T-helper 2 cell (primary cell): ENCODE measurements at places on chromosomes 13 and 19.

- peak; percentile 20 for DNase-seq
Measured at GRCh38 chr13:73059460-73060250, 850 bp downstream of the KLF5 start.

GRCh38 chr19:41564515-41565378 is 11.2 kb upstream of the CEACAM21 start:
- no peak for DNase-seq

DNA sequence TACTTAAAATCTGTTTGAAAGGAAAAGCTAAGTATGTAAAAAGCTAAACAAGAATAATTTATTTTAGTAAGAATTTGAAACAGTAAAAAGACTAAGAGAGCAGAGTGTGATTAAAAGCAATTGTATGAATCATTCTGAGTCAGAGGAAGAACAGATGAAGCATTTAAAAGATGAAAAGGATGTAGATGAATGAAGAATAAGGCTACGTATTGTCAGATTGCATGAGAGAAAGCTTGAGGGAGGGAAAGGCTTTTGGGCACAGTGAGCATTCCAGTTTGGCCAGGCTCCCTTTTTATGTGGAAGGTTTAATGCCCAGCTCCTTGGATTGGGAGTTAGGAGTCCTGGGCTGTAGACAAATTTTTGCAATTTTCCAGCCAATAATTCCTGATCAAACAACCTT is 117.7 kb downstream of the FREM2 start:
- DNase-seq: no peak

GRCh38 chr13:25827831-25828465 is 223.9 kb downstream of the SHISA2 start:
- no peak for DNase-seq

DNA sequence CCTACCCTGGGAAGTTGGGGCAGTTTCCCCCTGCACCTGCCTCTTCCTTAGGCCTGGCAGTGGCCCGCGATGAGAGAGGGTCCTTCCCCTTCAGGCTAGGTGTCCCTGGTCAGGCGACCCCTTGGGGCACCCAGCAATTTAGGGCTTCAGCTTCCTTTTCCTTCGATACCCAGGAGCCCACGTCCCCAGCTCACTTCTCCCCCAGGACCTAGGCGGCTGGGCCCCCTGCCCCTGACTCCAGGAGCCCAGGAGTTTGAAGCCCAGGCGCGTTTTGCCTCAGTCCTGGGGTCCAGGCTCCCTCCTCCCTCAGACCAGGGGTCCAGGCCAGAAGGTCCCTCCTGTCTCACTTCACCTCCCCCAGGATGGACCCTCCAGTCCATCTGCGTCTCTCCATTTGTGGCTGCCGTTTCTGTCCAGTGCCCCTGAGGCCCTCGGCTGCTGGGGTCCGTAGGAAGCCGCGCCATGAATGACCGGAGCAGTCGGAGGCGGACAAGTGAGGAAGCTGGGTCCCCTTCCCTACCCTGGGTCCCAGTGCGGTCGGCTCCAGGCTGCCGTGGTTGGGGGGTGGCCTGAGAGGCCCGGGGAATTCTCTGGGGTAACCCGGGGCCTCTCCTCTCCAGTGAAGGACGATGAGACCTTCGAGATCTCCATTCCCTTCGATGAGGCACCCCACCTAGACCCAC is 714 bp downstream of the CCDC106 start:
- no peak for DNase-seq

GRCh38 chr13:76741046-76741445 is 145.2 kb downstream of the KCTD12 start:
- DNase-seq: no peak

DNA sequence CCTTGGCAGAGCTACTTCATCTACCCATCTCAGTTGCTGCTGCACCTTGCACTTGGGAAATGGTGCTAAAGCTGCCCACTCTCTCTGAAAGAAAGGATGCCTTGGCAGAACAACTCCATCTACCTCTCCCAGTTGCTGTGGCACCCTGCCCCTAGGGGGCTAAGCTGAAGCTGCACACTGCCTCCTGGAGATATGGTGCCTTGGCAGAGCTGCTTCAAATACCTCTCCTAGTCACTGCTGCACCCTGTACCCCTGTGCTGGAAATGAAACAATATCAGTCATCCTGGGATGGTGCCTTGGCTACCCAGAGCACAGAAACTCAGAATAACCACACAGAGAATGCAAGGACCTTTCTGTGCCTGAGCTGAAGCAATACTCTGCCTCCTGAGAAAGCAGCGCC is 615.8 kb downstream of the DIAPH3 start:
- no peak for DNase-seq

DNA sequence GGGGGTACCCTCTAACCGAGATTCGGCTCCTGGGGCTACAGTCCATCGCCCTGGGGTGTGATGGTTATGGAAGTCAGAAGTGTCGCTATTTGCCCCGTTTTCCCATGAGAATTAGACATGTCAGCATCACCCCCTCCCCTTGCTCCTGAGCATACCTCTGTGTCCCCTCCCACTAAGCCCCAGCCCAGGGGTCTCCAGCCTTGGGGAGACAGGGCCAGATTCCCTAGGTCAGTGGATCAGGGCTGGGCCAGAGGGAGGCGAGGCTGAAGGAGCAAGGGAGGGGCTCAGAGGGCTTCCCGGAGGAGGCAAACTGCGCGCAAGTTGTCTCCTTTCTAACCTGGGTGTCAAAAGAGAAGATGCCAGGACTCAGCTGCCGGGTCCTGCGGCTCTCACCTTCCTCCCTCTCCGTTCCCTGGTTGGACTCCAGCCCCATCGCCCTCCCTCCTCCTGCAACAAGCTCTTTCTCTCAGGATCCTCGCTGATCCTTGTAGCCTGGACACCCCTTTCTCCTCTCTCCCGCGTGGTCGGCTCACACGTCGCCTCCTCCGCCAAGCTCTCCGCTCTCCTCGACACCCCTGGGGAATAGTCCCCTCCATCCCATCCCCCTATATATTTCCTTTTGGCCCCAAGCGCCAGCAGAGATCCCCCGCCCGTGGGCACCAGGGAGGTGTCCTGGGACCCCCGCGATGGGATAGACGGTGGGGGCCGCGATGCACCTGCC is 459 bp upstream of the TMEM59L start:
- no peak for DNase-seq

DNA sequence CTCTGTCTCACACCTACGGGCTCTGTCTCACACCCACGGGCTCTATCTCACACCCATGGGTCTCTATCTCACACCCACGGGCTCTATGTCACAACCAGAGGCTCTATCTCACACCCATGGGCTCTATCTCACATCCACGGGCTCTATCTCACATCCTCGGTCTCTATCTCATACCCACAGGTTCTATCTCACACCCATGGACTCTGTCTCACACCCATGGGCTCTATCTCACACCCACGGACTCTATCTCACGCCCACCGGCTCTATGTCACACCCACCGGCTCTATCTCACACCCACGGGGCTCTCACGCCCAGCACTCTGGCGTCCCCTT is 73.9 kb downstream of the COL4A2 start:
- no peak for DNase-seq

GRCh38 chr19:6038634-6039405 is 60.9 kb upstream of the RANBP3 start:
- DNase-seq: no peak

- DNase-seq: no peak
Measured at GRCh38 chr19:57438925-57439324, 3.8 kb downstream of the ZNF749 start.

GRCh38 chr19:38224014-38224862 is at the start of gene DPF1:
TSS of gene DPF1 (minus strand) at chr19:38224222. CDS start at chr19:38224142, 80 bp downstream.
- peak; percentile 48 for DNase-seq

DNA sequence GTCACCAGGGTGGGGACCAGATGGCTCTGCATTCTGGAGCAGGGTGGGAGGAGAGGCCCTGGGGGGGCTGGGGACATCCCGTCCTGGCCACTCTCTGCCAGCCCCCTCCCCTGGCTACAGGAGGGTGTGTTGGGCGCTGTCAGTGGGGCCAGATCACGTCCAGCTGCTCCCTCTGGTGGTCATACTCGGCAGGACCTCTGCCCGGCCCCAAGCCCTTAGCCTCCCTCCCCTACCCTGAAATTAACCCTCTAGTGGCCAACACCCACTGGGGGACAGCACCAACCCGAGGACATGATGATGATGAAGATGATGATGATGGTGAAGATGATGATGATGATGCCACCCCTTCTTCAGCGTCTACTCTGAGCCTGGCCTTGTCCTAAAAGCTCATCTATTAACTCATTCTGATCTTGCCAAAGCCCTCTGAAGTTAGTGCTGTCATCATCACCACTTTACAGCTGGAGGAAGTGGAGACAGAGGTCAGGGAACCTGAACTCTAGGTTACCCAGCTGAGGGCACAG is 590 bp upstream of the LGI4 start:
- peak; percentile 19 for DNase-seq

GRCh38 chr13:109880371-109881346 is 94.3 kb upstream of the IRS2 start:
- no peak for DNase-seq

GRCh38 chr19:8601796-8602195 is 8.7 kb downstream of the ADAMTS10 start:
- no peak for DNase-seq

- no peak for DNase-seq
Measured at GRCh38 chr13:80149736-80150135, 191.2 kb downstream of the SPRY2 start.

DNA sequence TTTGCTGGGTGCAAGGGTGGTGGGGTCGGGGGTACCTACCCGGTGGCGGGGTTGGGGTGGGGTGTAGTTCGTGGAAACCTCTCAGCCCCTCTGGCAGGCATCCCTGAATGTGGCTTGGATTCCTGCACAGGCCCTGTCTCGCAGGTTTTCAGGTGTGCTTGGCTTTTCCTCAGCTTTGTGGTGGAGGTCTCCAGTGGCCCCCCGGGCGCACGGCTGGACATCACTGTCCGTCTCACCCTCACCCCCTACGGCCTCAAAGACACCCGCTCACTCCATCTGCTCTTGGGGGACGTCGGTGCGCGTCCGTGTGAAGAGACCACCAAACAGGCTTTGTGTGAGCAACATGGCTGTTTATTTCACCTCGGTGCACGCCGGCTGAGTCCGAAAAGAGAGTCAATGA is 44.3 kb downstream of the ZNF146 start:
- DNase-seq: no peak

GRCh38 chr19:55820037-55820436 is 11.8 kb downstream of the NLRP11 start:
- no peak for DNase-seq

DNA sequence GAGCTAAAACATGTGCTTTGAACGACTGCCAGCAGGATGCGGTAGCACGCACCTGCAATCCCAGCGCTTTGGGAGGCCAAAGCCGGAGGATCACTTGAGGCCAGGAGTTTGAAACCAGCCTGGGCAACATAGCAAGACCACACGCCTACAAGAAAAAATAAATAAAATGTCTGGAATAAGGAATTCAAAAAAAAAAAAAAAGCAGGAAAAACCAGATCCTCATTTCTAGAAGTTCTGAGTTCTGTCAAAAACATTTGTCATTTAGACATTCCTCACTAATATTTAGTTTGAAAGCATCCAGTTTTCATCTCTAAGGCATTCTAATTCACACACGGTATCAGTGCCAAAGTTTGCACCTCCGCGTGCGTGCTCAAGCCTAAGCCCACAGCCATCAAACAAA is 36.9 kb upstream of the USE1 start:
- no peak for DNase-seq

DNA sequence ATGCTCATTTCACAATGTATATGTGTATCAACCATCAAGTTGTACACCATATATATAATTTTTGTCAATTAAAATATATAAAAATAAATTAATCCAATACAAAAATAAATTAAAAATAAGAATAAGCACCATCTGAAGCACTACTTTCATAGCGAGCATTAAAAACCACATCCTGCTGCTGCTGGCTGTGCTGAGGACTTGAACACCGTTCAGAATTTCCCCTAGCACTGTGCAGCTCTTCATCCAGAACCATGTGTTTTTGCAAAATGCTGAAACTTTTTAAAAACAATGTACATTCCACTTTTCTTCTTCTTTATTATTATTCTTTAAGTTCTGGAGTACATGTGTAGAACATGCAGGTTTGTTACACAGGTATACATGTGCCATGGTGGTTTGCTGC is 40.0 kb upstream of the FOXO1 start:
- peak; percentile 70 for DNase-seq

- peak; percentile 48 for DNase-seq
Measured at GRCh38 chr19:43594710-43595604, 977 bp downstream of the IRGQ start.

GRCh38 chr13:20125129-20125782 is 35.6 kb downstream of the GJA3 start:
- DNase-seq: no peak
